Stimulated activated CD8-positive, alpha-beta memory T cell treated with anti-CD3 and anti-CD28 coated beads, Interleukin-7, amount 100 ng/mL, for 1 hour (primary cell): ENCODE measurements at places on chromosomes 2 and 18.

DNA sequence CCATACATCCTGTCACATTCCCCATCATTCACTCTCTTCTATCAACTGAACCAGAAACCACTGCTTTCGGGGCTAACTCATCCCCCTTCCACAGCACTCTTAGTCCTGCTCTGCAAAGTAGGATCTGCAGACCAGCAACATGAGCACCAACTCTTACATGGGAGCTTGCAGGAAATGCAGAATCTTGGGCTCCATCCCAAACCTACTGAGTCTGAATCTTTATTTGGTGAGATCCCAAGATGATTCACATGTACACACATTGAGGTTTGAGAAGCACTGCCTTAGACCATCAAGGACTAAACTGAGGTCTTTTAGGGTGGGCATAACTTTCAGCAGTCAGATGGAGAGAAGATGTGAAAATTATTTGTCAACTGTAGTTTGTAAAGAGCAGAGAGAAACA, 235.6 kb upstream of the EPHA4 start:
- DNase-seq: no peak

- DNase-seq: no peak
Measured at GRCh38 chr18:42614619-42615293, 500.7 kb downstream of the RIT2 start.

DNA sequence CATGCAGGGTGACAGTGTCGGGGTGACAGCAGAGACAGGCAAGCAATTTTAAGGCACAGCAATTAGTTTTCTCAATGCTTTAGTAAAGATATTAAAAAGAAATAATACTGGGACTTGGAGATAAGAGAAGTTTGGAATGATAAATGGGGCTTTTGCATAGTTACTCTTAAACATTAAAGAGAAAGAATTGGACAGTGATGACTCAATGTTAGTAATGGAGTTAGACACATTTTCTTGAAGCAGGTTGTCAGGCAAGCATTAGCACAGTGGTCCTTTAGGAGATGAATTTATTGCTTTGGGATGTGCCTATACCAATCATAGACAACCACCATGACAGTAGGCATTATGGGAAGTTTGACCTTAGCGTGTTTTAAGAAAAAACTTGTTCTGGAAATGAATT, 228.3 kb upstream of the RAB12 start:
- no peak for DNase-seq

- no peak for DNase-seq
Measured at GRCh38 chr2:176079831-176080539, 3.8 kb downstream of the EVX2 start.

DNA sequence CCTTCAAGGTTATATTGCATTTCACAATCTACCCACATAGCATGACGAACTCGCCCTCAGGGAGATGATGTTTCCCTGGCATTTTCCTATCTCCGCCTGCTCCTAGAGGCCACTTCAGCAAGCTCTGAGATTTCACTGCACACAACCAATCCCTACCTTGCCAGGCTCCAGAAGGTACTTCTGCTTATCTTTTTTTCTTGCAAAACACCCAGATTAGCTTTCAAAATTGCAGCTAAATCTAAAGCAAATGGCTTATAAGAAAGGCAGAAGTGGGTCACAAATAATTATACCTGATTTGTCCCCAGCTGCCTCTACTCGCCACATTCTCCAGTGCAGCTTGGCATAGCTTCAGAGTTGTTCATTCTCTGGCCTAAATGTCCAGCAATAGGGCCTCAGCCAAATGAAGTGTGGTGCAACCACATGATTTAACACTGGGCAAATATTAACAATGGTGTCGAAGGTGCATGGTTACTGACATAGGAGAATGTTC, 32.4 kb upstream of the MRPL19 start:
- no peak for DNase-seq
